AG20443 (cell line): ENCODE measurements at places on chromosomes 4 and X.
A peak's percentile ranks its signal among the peaks of the same experiment; 100 is the strongest.

GRCh38 chr4:38099020-38099600 is 138.9 kb downstream of the PTTG2 start:
- DNase-seq: no peak

- DNase-seq: no peak
Measured at GRCh38 chrX:10047631-10048030, 80.5 kb downstream of the CLDN34 start.

DNA sequence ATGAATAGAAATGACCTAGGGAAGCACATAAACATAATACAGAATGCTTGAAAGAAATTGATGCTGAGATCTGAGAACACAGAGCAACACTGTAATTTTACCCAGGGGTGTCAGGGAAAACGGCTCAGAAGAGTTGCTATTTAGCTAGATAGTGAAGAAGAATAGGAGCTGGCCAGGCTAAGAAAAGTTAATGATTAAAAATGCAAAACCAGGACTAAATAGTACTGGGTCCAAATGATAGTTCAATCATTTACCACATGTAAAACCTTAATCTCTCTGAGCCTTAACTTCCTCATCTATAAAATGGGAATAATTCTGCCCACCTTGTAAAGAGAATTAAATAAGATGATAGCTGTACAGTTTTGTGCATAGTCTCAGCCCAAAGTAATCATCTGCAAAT is 97.1 kb downstream of the PARM1 start:
- DNase-seq: no peak

- no peak for DNase-seq
Measured at GRCh38 chrX:17247144-17247543, 127.9 kb upstream of the NHS start.

DNA sequence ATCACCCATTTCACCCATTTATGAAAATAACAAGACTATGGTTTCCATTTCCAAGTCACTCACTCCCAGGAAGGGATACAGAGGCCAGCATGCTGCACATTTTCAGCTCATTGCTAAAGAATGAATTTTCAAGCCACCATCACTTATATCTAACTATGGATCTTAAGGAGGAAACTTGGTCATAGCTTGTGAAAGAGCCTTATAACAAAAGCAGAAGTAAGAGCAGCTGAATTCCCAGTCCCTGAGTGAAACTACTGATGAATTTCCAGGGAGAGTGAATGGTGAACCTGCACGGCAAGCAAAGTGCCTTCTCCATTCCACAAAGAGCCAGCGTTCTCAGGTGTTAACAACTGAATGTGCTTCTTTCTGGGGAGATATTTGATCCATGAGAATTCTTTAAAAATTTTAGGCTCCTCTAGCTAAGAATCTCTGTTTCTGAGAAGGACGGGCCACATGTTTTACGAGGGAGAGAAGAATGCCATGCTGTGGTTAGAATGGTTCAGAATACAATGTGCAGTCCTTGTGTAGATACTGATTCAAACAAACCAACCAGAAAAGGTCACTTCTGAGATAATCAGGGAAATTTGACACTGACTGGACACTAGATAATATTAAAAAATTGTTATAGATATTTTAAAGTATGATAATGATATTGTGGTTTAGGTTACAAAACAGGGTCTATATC is 24.0 kb downstream of the BTC start:
- DNase-seq: no peak

DNA sequence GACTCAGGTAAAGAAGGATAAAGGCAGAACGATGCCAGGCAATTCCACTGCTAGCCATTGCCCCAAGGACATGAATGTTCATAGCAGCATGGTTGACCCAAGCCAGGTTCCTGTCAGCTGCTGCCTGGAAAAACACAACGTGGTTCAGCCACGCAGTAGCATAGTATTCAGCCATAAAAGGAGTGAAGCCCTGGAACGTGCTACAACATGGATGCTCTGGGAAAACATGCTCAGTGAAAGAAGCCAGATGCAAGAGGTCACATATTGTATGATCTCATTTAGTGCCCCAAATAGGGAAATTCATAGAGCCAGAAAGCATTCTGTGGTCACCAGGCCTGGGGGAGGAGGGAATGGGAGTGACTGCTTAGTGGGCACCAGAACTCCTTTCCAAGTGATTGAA is 129.8 kb downstream of the GPR143 start:
- DNase-seq: peak; percentile 9

DNA sequence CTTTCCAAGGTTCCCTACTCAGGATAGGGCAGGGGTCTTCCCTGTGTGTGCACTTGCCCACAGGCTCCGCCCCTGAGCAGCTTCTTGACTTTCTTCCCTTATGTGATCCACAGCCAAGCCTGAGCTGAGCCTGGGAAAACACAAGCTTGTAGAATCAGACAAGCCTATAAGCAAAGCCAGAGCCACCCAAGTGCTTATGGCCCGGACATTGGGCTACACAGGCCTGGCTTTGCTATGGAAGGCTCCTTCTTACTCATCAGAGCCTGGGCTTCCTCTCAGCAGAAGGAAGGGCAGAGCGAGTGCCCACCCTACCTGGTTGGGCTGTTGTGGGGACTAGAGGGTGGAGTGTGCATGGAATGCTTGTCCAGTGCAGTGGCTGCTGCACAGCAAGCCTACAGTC is 1.3 kb upstream of the TNIP2 start:
- no peak for DNase-seq

GRCh38 chr4:72073816-72074215 is 42.0 kb downstream of the NPFFR2 start:
- no peak for DNase-seq

GRCh38 chrX:73834219-73834618 is 271.2 kb downstream of the CHIC1 start:
- no peak for DNase-seq

- DNase-seq: no peak
Measured at GRCh38 chr4:66926687-66927086, 618.6 kb downstream of the CENPC start.

DNA sequence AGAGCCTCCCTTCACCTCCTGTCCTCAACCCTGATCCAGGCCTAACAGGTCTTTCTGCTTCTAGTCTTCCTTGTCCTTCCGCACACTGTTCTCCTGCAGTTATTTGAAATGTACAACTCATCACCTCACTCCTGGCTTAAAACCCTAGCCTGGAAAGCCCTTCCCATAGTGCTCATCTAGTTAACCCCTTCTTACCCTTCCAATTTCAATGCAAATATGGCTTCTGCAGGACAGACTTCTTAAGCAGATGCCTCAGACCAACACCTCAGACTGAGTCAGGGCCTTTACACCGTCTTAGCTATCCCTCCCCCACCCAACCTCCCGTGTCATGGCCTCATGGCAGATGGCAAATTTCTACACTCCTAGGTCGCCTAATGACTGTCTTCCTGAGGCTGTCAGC is 130.4 kb downstream of the BCOR start:
- DNase-seq: no peak

GRCh38 chr4:14767142-14767541 is 235.1 kb upstream of the CPEB2 start:
- DNase-seq: no peak

DNA sequence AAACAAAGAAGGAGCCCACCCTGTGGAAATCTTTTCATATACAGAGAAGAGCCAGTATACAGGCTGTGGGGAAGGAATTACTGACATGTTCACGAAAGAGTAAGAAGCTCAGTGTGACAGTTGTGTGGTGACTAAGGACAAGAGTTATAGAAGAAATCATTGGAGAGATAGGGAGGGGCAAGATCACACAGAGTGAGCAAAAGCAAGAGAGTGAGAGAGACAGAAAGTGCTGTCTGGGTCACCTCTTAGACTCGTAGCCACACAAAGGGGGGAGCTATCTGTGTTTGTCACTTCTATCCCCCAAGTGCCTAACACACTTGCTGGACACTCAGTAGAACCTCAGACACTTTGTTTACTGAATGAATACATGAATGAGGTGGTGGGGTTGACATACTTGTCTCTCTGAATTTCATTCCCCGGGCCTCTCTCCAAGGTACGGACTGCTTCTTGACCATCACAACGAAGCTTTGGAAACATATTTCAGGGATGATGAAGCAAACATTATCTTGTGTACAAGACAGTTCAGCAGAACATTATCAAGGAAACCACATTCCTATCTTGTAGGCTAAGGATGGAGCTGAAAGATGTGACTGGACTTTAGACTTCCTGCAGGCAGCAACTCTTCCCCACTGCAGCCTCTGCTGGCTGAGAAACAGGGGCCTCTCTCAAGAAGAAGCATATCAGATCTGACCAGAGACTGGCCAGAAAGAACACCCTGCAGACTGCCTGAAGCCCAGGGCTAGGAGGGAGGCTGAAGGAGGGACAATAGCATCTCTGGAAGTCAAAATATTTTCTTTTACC is 168.2 kb downstream of the AMELX start:
- DNase-seq: no peak

- DNase-seq: no peak
Measured at GRCh38 chrX:14712096-14712495, 160.8 kb downstream of the FANCB start.

DNA sequence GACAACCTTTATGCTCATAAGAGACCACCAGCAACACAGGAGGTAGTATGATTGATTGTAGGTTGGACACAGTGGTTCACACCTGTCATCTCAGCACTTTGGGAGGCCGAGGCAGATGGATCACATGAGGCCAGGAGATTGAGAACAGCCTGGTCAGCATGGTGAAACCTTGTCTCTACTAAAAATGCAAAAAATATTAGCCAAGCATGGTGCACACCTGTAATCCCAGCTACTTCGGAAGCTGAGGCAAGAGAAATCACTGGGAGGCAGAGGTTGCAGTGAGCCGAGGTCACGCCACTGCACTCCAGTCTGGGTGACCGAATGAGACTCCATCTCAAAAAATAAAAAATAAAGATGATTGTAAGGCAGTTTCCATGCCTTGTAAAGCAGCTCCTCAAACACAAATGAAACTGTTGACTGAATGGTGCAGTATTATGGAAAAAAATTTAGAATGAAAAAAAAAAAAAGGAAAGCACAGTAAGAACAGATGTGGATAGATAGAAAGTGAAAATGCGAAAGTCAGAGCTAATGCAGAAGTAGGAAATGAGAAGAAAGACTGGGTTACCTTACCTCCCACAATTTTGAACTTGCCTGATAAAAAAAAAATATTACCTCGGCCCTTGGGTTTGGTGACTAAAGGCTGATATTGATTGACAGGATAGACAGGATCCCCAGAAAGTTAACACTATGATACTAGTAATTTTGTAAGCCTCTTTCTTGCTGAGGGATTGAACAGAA is 249.2 kb upstream of the TRAM1L1 start:
- DNase-seq: no peak

DNA sequence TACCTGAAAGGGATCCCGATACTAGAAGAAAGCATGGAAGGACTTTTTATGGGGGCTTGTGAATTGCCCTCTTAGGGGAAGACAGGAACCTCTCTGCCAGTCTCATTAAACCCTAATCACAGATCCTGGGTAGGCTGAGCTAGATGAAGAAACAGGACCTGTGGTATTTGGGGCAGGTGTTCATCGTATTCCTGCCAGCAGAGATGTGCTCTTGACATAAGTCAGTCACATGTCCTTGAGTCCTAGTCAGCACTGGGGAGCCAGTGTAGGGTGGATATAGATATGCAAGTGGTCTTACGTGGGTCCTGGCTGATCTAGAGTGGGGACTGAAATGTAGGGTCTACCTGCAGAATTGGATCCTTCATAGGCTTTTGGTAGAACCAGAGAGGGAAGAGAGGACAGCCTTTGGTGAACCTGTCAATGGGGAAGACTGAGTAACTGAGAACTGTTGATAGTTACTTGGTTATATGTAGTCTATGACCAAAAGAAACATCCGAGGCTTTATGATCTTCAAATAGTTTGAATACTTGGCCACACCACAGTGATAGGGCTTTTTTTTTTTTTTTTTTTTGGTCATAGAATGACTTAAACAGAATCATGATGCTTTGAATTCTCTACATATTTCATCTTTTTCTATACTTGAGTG is 63.5 kb upstream of the WDR1 start:
- peak; percentile 75 for DNase-seq

- no peak for DNase-seq
Measured at GRCh38 chrX:136094962-136095361, 52.4 kb upstream of the FHL1 start.

DNA sequence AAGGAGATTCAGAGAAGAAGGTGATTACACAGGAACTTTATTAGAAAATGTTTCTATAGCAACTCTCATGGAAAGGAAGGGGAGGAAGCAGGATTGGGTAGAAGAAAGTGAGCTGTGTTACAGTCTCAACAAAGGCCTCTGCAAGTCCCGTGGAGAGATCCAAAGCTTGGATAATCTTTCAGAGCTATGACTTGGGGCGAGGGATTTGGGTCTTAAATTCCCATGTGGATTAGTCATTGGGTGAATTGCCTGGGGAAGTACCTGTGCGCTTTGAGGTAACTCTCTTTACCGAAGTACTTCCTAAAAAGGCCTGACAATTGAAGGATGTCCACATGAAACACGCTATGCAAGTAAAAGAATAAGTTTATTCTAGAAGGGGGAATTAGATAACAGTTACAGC is 133.8 kb upstream of the ANKRD50 start:
- no peak for DNase-seq

GRCh38 chr4:8085491-8086117 is 73.0 kb downstream of the ABLIM2 start:
- DNase-seq: no peak

DNA sequence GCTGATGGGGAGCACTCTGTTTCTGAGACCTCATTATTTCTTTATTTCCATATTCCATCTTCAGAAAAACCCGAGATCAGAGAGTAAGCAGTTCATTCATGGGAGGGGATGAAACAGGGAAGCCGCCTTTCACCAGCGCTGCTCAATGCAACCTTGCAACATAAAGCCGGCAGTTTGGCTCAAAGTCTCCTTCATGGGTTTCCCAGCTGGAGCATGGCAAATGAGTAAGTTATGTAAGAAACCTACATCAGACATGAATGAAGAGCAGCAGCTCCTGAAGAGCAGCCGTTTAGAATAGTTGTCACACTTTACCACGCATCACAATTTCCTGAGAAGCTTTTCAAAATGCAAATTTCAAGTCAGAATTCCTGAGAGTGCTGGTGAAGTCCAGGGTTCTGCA is 578.8 kb downstream of the FSTL5 start:
- DNase-seq: no peak

GRCh38 chr4:73434311-73434710 is 1.7 kb upstream of the AFP start:
- DNase-seq: peak; percentile 20

GRCh38 chrX:24175276-24175675 is 25.7 kb downstream of the ZFX start:
- no peak for DNase-seq

- no peak for DNase-seq
Measured at GRCh38 chr4:11073621-11074051, 355.1 kb downstream of the HS3ST1 start.

GRCh38 chrX:125424536-125424935 is 104.9 kb downstream of the TEX13C start:
- no peak for DNase-seq
